Esophagus squamous epithelium (tissue), 5 donors: ENCODE measurements at places on chromosomes 13 and 19. TPM values are rescaled to one million over a fixed set of nuclear protein-coding genes. Genes with fewer than 3 reads are reported as not detected.

SIGLEC9 gene
- 0.49 TPM for total RNA-seq

GRCh38 chr19:19451429-19452242 is 46.2 kb downstream of the GATAD2A start:
- H3K27ac ChIP-seq, result peak overlapping the region; percentile 33
- peaks cover 17% of the 10 kb centered on the region for H3K4me1 ChIP-seq
- H3K27me3 ChIP-seq, result no peaks in the 10 kb centered on the region

DNA sequence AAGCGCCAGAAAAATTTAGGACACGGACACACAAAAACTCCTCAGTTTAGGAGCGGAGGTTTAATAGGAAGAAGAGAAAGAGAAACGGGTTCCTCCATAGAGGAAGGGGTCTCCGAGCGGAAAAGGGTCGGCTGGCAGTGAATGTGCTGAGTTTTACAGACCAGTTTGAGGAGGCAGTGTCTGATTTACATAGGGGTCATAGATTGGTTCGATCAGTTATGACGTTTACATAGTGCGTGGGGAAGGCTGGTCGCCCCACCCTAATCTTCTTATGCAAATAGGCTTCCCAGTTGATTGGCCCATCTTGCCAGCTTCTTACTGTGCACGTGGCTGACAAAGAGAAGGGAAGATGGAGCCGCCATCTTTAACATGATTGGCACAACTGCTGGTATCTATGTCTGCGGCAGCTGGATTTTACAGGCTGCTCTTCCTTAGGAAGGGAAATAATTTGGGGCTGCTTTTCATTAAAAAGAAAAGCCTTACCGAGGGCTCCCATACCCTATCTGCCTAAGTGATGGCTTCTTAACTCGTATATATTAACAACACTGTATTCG is 1.2 kb upstream of the ZNF225 start:
- peak overlapping the region; percentile 86 for H3K4me3 ChIP-seq
- H3K4me1 ChIP-seq, result peaks cover 25% of the 10 kb centered on the region

- peaks cover 4% of the 10 kb centered on the region for H3K27me3 ChIP-seq
- no peak for DNase-seq
- H3K4me1 ChIP-seq, result no peaks in the 10 kb centered on the region
- no peak overlapping the region for H3K4me3 ChIP-seq
- no peak overlapping the region for H3K27ac ChIP-seq
Observed at GRCh38 chr13:112374271-112374670, 1.9 kb upstream of the SPACA7 start.

- no peaks in the 10 kb centered on the region for H3K36me3 ChIP-seq
- no peaks in the 10 kb centered on the region for H3K27me3 ChIP-seq
- H3K4me3 ChIP-seq, result no peak overlapping the region
- DNase-seq, result no peak
- no peaks in the 10 kb centered on the region for H3K4me1 ChIP-seq
- H3K27ac ChIP-seq, result no peak overlapping the region
Observed at GRCh38 chr19:2374808-2375207, 14.7 kb downstream of the TMPRSS9 start.

GRCh38 chr13:51240958-51241357 is 18.8 kb downstream of the FAM124A start:
- H3K27me3 ChIP-seq, result peaks cover 9% of the 10 kb centered on the region
- H3K4me1 ChIP-seq, result no peaks in the 10 kb centered on the region
- H3K36me3 ChIP-seq, result no peaks in the 10 kb centered on the region
- no peak overlapping the region for H3K4me3 ChIP-seq
- H3K27ac ChIP-seq, result no peak overlapping the region
- DNase-seq, result no peak

GRCh38 chr13:80086304-80086721 is 254.6 kb downstream of the SPRY2 start:
- no peak for DNase-seq
- no peaks in the 10 kb centered on the region for H3K27me3 ChIP-seq
- no peak overlapping the region for H3K27ac ChIP-seq
- no peak overlapping the region for H3K4me3 ChIP-seq
- H3K4me1 ChIP-seq, result peaks cover 33% of the 10 kb centered on the region

DNA sequence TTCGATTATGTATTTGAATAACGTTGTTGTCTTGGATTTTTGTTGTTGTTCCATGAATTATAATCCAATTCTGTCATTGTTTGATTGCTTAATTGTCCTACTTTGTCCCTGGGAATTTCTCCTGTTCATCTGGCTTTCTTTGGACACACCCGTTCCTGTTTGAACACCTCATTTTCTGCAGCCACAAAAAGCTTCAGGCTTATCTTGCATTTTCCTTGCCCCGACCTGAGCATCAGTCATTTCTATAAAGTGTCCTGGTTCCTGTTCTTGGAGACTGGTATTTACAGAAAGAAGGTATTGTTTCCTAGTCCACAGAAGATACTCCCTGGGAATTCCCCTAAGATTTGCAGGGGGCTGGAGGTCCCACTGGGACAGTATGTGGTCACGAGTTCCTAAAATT is 731.8 kb upstream of the ARGLU1 start:
- no peaks in the 10 kb centered on the region for H3K27me3 ChIP-seq
- no peaks in the 10 kb centered on the region for H3K36me3 ChIP-seq
- H3K27ac ChIP-seq, result no peak overlapping the region
- DNase-seq, result no peak
- H3K4me3 ChIP-seq, result no peak overlapping the region

DNA sequence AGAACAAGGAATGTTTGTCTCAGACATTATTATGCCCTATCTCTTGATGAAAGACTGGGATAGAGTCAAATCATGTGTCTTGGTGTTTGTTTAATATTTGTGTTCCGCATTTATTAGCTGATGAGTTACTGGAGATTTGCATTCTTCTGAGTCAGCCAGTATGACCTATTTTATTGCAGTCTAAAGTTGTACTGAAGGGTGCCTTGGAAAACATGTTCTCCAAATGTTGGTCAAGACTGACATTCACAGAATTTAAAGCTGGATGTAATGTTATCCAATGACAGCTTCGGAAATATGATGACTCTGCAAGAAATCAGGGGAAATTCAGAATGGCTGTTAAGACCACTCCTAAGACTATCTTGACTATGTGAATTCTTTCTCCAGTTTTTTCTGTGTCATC is 134.0 kb downstream of the KCNRG start:
- H3K27ac ChIP-seq, result no peak overlapping the region
- no peak for DNase-seq
- no peaks in the 10 kb centered on the region for H3K36me3 ChIP-seq
- no peak overlapping the region for H3K4me3 ChIP-seq
- no peaks in the 10 kb centered on the region for H3K27me3 ChIP-seq

DNA sequence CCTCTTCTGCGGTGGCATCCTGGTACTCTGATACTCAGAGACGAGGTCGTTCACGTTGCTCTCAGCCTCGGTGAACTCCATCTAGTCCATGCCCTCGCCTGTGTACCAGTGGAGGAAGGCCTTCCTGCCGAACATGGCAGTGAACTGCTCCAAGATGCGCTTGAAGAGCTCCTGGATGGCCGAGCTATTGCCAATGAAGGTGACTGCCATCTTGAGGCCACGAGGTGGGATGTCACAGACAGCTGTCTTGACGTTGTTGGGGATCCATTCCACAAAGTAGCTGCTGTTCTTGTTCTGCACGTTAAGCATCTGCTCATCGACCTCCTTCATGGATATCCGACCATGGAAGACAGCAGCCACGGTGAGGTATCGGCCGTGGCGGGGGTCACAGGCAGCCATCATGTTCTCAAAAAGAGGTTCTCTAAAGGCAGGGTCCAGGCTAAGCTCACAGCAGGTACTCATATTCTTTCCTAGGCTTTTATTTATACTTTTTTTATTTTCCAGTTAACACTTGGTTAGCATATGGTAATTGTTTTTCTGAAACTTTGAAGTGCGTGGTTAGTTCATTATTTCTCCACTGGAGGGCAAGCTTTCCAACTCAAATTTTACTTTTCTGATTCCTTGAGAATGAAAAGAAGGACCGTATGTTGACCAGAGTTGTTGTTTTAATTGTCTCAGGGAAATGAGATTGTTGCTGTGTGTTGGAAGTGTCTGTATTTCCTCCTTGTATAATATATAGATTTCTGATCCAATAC is 72.4 kb upstream of the RGCC start:
- no peaks in the 10 kb centered on the region for H3K36me3 ChIP-seq
- DNase-seq, result no peak
- H3K27me3 ChIP-seq, result no peaks in the 10 kb centered on the region
- no peak overlapping the region for H3K27ac ChIP-seq

- no peaks in the 10 kb centered on the region for H3K36me3 ChIP-seq
- no peaks in the 10 kb centered on the region for H3K27me3 ChIP-seq
- H3K4me1 ChIP-seq, result no peaks in the 10 kb centered on the region
Observed at GRCh38 chr13:73988461-73988860, 145.7 kb downstream of the KLF12 start.

DNA sequence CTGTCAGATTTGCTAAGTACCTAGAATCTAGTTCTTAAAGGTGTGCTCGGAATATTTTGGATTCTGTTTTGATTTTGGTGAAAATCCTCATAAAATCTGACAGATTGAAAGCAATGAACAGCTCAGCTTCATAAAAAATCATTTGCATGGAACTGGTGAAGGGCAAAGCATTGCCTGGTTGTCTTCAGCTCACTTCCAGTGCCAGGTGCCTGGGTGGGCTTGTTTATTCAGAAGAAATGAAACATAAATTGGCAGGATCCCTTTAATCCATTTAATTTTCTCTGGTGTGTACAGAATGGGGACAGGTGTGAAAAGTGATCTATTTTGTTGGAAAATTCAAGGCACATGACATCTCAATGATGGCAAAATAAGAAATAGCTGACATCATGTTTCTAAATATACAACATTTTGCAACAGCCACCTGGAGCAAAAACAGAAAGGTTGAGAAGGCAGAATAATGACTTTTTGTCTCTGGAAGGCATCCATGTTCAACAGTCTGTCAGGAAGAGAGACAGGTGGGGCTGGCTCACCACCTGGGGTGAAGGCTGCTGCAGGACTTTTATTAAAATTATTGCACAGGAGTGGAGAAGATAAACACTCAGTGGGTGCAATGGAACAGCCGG is 52.2 kb downstream of the RFC3 start:
- no peak overlapping the region for H3K4me3 ChIP-seq
- H3K36me3 ChIP-seq, result no peaks in the 10 kb centered on the region
- H3K27ac ChIP-seq, result no peak overlapping the region

DNA sequence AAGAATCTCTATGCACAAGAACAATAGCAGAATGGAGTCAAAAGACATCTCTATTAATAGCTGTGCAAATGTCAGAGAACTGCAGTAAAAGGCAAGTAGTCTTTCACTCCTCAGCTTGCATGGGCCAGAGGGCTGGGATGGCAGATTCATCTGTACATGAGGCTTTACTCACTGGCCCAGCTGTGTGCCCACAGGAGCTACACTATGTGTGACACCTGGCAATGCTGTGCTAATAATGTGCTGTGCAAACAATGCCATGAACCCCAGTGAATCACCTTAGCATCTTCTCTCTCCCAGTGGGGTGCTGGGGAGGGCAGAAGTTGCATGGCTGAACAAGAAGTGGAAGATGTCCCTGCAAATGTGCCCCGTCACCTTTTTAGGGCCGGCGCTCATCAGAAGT is 73.1 kb downstream of the KL start:
- H3K4me3 ChIP-seq, result no peak overlapping the region
- no peaks in the 10 kb centered on the region for H3K4me1 ChIP-seq
- no peaks in the 10 kb centered on the region for H3K27me3 ChIP-seq
- H3K36me3 ChIP-seq, result no peaks in the 10 kb centered on the region
- no peak overlapping the region for H3K27ac ChIP-seq

GRCh38 chr13:65529541-65529940 is 1700.6 kb downstream of the PCDH9 start:
- no peaks in the 10 kb centered on the region for H3K27me3 ChIP-seq
- no peak overlapping the region for H3K27ac ChIP-seq
- H3K4me1 ChIP-seq, result no peaks in the 10 kb centered on the region
- DNase-seq, result no peak
- H3K4me3 ChIP-seq, result no peak overlapping the region

DNA sequence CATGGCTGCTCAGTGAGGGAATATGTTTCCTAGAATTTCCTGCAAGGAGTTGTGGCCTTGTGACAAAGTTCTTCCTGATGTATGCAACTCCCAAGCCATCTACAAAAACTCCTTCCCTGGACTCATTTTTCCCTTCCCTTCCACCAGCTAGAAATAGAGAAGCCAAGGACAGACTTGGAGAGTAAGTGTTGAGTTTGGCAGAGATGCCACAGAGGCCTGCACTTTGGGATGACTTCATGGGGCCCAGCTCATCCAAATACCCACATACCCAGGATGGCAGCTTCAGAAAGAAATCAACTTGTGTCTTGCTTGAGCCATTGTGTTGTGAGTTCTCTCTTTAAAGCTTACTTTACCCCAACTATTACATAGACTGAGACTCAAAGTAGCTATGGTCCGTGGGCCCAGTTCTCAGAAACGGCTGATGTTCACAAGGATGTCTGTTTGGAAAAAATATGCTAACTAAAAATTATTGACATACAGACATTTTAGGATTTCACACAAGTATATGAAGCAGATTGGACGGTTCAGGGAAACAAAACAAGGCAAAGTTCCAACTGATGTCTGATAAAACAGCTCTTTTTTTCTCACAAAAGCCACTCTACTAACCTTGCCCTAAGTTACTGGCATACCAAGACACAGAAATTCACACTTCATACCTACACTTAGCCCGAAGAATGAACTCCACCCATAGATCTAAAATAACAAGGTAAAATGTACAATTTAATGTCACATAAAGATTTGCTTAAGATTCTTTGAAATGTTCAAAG is 107.9 kb downstream of the NALCN start:
- H3K27me3 ChIP-seq, result no peaks in the 10 kb centered on the region
- no peaks in the 10 kb centered on the region for H3K36me3 ChIP-seq
- no peak overlapping the region for H3K4me3 ChIP-seq
- H3K27ac ChIP-seq, result no peak overlapping the region

DNA sequence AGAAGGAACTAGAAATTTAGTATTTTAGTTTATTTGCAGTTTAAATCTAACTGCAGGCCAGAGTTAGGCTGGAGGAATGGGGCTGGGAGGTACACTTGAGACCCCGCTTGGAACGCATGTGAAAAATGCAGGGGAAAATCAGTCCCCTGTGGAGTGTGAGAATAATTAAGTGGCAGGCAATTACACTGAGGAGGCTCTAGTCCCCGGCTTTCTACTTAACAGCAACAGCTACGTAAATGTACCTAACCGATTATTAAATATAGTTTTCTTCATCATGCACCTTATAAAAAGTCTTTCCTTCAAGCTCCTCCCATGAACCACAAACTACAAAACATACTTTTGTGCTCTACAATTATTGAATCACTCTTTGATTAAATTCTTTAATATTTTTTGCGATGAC is 804 bp downstream of the ZNF708 start:
- peak overlapping the region; percentile 97 for H3K27ac ChIP-seq
- DNase-seq, result no peak
- H3K27me3 ChIP-seq, result no peaks in the 10 kb centered on the region
- H3K4me3 ChIP-seq, result peak overlapping the region; percentile 82
- H3K4me1 ChIP-seq, result peaks cover 25% of the 10 kb centered on the region
- H3K36me3 ChIP-seq, result no peaks in the 10 kb centered on the region

DNA sequence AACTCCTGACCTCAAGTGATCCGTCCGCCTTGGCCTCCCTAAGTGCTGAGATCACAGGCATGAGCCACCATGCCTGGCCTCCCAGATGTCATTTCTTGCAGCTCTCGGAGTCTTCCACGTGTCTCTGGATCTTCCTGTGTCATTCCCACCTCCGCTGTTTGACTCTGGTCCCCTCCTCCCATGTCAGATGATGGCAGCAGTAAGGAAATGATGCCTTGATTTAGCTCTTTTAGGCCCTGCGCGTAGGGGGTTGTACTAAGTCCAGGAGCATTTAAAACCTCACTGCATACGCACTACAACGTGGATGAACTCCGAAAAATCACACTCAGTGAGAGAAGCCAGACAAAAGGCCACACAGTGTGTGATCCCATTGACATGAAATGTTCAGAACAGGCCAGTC is 113.1 kb downstream of the GNG7 start:
- H3K4me1 ChIP-seq, result no peaks in the 10 kb centered on the region
- no peak overlapping the region for H3K27ac ChIP-seq
- H3K27me3 ChIP-seq, result no peaks in the 10 kb centered on the region
- no peaks in the 10 kb centered on the region for H3K36me3 ChIP-seq
- H3K4me3 ChIP-seq, result no peak overlapping the region
- no peak for DNase-seq
